Activated CD4-positive, alpha-beta memory T cell treated with anti-CD3 and anti-CD28 coated beads for 36 hours (primary cell): ENCODE measurements at places on chromosomes 2 and 18.

GRCh38 chr2:172461591-172462372, 34.4 kb downstream of the ITGA6 start:
- peak; percentile 82 for DNase-seq

GRCh38 chr18:74152857-74153256, 4.5 kb downstream of the TIMM21 start:
- DNase-seq = no peak

GRCh38 chr2:23198316-23199114, 186.5 kb upstream of the KLHL29 start:
- no peak for DNase-seq

DNA sequence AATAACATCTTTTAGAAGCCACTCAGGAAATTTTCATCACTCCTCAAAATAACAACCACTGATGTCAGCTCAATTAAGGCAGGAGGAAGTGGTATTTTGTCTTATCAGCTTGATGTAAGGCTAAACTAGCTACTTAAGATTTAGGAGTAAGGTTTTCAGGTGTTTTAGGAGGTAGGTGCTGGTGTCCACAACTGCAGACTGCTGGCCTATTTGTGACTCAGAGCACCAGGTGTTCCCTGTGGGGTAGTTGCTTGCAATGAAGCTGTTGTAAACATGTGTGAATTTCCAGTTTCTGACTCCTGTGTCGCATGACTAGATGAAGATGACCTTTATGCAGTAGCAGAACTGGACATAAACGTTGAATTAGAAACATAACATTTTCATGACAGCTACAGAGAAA, 164.2 kb downstream of the THSD7B start:
- DNase-seq = no peak

- no peak for DNase-seq
Measured at GRCh38 chr2:98394595-98395153, 48.4 kb downstream of the CNGA3 start.

- no peak for DNase-seq
Measured at GRCh38 chr18:31258789-31259188, 59.2 kb upstream of the DSG1 start.

- no peak for DNase-seq
Measured at GRCh38 chr2:70012887-70013286, 51.5 kb upstream of the ASPRV1 start.

GRCh38 chr2:29218550-29219125, 103.4 kb downstream of the CLIP4 start:
- no peak for DNase-seq

DNA sequence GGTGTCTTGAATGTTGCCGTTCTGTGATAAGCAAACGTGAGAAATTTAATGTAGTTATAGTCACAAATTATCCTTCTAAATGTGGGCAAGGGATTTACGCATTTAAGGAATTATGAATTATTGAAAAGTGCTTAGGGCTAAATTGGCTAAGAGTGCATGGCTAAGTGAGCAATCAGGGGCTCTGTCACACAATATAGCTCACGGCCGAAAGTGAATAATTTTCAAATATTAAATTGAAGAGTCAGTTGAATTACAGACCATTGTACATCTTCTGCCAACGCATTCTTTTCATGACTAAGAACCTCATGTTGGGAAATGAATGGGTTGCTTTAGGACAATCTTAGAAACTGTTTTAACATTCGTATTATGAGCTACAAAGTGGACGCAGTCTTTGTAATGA, 1832.9 kb upstream of the LRRTM1 start:
- DNase-seq = no peak

GRCh38 chr2:69306393-69306821, 80.6 kb downstream of the GFPT1 start:
- no peak for DNase-seq

DNA sequence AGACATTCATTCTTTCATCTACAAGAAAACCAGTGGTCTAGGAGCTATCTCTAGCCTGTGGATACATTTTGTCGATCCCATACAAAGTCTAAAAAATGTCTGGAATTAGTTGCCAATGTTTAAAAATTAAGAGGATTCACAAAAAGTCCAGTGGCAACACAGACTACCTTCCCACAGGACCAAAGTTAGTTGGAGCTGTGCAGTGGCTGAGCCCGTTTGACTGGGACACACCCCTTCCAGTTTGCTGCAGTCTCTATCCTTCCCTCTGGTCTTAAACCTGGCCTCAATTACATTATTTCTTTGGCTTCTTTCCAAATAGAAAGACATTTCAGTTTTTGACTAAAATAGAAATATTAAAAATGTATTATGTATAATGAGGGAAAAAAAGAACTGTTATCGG, 18.6 kb downstream of the SLC16A14 start:
- DNase-seq = no peak

DNA sequence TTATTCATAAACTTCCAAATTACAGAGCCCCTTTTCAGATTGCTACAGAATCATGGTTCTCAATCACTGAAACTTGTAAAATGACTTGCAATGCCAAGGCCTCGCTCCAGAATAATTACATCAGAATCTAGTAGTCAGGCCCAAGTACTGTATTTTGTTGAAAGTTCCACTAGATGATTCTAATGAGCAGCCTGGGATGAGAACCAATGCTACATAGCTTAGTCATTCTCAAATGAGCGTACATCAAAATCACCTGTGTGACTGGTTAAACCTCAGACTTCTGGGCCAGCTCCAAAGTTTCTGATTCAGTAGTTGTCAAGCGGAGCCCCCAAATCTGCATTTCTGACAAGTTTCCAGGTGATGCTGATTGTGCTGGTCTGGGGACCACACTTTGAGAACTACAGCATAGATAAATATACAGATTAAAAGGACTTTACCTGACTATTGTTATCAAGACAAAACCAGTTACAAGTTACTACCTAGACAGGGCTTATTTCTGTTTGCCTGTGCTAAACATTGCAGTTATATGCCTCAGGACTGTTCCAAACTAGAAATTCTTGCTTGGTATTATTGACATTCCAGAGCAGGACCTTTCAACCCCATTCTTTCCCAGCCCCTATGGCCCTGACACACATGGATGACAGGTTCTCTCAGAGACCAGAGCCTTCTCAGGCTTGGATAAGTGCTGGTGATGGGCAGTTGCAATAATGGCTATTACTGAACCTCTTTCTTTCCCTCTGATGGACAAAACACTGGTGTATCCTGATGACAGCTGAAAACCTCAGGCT, 83.1 kb downstream of the UPP2 start:
- no peak for DNase-seq

- DNase-seq = no peak
Measured at GRCh38 chr2:224469374-224469964, 67.6 kb upstream of the FAM124B start.

GRCh38 chr2:158953926-158954763, 14.3 kb upstream of the TANC1 start:
- DNase-seq = peak; percentile 51

DNA sequence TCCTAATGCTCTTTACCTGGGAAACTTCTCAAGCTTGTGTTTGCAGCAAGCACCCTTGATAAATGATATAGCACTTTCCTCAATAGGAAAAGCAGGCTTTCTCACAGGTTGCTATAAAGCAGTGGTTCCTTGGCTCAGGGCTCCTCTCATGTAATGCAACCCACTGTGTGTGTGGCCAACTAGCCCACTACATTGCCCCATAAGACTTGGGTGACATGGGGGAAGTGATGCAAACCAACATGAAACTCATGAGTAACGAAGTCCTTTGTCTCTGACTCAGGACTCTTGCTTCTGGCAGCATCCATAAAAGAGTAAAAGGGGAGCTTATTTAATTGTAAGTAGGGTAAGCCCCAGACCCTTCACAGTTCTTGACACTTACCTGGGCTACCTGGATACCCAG, 106.9 kb downstream of the COL4A4 start:
- DNase-seq = no peak

DNA sequence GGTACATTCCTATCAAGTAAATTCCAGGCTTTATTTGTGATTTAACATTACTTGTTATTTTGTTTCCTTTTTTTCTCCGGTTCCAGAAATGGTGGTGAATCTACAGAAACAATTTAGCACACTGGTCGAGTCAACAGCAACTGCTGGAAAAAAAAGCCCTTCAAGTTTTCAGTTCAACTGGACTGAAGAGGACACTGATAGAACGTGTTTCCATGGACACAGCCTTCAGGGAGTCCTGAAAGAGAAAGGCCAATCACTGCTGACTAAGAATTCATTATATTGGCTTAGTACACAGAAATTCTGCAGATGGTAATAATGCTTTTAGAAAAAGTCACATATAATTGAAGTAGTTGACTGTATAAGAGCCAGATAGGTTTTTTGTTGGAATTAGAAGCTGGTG, 32.0 kb upstream of the GRHL1 start:
- DNase-seq = no peak

DNA sequence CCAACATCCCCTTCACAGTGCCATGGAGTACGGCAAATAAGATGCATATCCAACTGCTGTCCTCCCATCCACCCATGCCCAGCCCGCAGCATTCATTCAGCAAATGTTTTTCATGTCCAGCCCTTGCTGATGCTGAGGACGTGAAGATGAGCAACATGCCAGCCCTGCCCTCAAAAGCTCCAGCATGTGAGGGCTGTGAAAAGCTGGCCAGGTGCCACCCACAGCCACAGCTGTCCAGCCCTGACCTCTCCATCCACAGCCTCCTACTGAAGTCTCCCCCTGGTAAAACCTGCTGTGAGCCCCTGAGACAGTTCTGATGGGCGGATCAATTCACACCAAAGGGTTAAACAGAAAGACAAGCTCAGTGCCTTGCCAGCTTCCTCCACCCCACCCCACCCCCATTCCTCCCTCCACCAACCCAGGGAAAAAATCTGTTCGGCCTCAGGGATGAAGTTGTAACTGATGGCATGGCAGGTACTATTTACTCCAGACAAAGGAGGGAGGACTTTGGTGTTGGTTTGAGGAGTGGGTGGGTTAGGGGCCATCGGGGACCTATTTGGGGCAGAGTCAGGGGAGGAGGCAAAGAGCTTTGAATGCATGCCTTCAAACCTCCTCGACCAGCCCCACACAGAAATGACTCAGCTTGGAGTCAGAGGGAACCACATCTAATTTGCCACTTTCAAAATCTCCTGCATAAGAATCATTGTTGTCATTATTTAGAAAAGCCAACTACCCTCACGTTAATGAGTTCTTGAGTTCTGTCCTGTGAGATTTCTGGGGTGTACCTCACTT, 4.3 kb downstream of the ZBTB7C start:
- DNase-seq = peak; percentile 30

DNA sequence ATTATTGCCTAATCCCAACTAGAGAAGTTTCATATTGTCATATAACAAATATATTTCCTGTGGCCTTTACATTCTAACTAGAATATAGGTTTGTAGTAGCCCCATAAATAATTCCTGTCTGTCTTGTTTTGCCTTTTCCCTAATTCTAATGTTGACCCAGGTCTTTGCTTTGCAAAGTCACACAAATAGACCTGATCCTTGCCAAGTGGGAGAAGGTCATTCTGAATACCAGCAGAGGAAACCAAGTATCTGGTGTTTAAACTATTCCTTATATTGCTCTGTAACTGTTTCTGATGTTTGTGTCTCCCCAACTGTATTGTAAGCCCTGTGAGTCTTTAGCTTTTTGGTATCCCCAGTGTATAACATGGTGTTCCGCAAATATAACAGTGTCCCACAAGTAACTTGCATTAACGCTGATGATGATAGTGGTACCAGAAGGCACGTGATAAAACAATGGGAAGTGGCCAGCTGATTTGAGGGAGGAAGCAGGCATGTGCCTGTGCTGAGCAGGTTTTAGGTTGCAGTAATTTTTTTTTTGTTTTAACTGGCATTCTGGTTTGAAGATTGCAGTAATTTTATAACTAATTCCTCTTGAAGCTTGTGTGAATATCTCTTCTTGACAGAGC, 11.1 kb downstream of the HADHB start:
- DNase-seq = no peak

GRCh38 chr2:165840333-165840958, 46.4 kb upstream of the GALNT3 start:
- no peak for DNase-seq

GRCh38 chr18:23845988-23846630, 156.9 kb downstream of the LAMA3 start:
- no peak for DNase-seq

GRCh38 chr18:22710673-22711191, 222.4 kb upstream of the RBBP8 start:
- no peak for DNase-seq

DNA sequence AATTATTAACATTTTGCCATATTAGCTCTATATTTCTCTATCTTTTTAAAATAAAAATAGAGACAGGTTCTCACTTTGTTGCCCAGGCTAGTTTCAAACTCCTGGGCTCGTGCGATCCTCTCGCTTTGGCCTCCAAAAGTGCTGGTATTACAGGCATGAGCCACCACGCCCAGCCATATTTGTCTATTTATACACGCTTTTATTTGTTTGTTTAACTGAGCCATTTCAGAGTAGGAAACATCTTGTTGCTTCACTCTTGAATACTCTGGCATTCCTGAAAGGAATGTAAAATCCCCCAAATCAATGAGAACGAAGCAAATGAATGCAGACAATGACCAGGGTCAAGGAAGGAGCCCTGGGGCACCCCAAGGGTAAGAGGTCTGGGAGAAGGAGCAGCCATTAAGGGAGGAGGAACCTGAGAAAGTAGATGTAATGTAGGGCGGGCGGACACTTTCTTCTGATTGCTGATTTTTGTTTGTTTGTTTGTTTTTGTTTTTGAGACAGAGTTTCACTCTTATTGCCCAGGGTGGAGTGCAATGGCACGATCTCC, 31.7 kb upstream of the RAB1A start:
- no peak for DNase-seq

DNA sequence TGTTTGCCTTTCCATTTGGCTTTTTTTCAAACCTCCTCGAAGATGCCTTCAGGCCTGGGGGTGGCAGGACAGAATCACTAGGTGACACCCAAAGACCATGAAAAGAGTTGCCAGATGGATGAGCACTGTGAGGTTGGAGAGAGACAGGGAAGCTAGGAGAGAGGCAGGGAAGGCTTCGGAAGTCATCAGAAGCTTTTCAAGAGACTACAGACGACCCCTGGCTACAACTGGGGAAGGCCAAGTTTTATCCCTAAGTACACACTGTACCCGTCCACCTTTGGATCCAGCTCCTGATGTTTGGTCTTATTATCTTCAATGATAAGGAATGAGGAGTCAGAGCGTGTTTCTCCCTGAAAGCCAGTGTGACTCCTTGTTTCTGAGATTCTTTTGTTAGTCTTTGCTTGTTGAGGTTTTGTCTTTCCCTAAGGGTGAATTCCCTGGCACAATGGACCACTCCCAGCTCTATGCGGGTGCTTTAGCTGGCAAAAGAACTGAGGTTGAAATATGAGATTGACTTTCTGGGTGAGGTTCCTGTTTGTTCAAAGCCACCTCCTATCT, 33.4 kb upstream of the SLC9A2 start:
- DNase-seq = no peak

GRCh38 chr2:107469437-107469995, 357.2 kb upstream of the RGPD4 start:
- DNase-seq = no peak
